ENCODE measurements at places on chromosomes 6 and 20. TPM values are rescaled to one million over a fixed set of nuclear protein-coding genes. Genes with fewer than 3 reads are reported as not detected.

TAGAP gene
- 137 TPM for total RNA-seq

TREM2 gene
- total RNA-seq: not detected

UBD gene
- not detected for total RNA-seq

RAB44 gene
- total RNA-seq: 0.08 TPM

CD109 gene
- total RNA-seq: 0.11 TPM

GATA5 gene
- total RNA-seq: not detected

FLRT3 gene
- total RNA-seq: not detected

SPDEF gene
- 0.43 TPM for total RNA-seq

ARHGAP18 gene
- total RNA-seq: 1.5 TPM

LY6G5B gene
- 30.6 TPM for total RNA-seq

TFAP2C gene
- total RNA-seq: not detected

SPTLC3 gene
- total RNA-seq: 0.30 TPM

MUC21 gene
- not detected for total RNA-seq

MLN gene
- not detected for total RNA-seq

TAF4 gene
- total RNA-seq: 14.1 TPM

TSPO2 gene
- total RNA-seq: not detected

RAD21L1 gene
- not detected for total RNA-seq

HLA-DMB gene
- total RNA-seq: 8.9 TPM

DNAAF9 gene
- 2.6 TPM for total RNA-seq

GTSF1L gene
- total RNA-seq: not detected

VIP gene
- not detected for total RNA-seq

SLC26A8 gene
- not detected for total RNA-seq

SLC25A27 gene
- not detected for total RNA-seq

WFDC10A gene
- total RNA-seq: not detected

FAM184A gene
- 0.79 TPM for total RNA-seq

MCCD1 gene
- not detected for total RNA-seq

FILIP1 gene
- not detected for total RNA-seq

WFDC10B gene
- not detected for total RNA-seq

TRIM38 gene
- total RNA-seq: 13.2 TPM

OLIG3 gene
- not detected for total RNA-seq

SYNE1 gene
- total RNA-seq: 88.2 TPM

LHFPL5 gene
- total RNA-seq: not detected

LY6G6F gene
- total RNA-seq: not detected

TP53TG5 gene
- total RNA-seq: not detected

DUSP15 gene
- not detected for total RNA-seq

TREML1 gene
- not detected for total RNA-seq

SLC35D3 gene
- not detected for total RNA-seq

ACTR5 gene
- 18.2 TPM for total RNA-seq

GSTA1 gene
- total RNA-seq: not detected

MRPL14 gene
- 10.3 TPM for total RNA-seq

GJA10 gene
- total RNA-seq: not detected

EZR gene
- 627 TPM for total RNA-seq

F13A1 gene
- total RNA-seq: 0.41 TPM

RPP21 gene
- 51.0 TPM for total RNA-seq

RIMS1 gene
- total RNA-seq: not detected

SLC17A9 gene
- 22.6 TPM for total RNA-seq

SMOC2 gene
- not detected for total RNA-seq

TMEM244 gene
- not detected for total RNA-seq

REV3L gene
- total RNA-seq: 18.1 TPM

SRSF3 gene
- 627 TPM for total RNA-seq

NOP56 gene
- 317 TPM for total RNA-seq

CALHM4 gene
- not detected for total RNA-seq

All from CD8-positive, alpha-beta T cell (primary cell).